ENCODE measurements at places on chromosomes 13 and 19. TPM values are rescaled to one million over a fixed set of nuclear protein-coding genes. Genes with fewer than 3 reads are reported as not detected.

GRCh38 chr13:37342205-37342604, 236.7 kb upstream of the CSNK1A1L start:
- no peak for DNase-seq
- H3K4me3 ChIP-seq: no peak overlapping the region
- H3K27me3 ChIP-seq: no peaks in the 10 kb centered on the region
- H3K4me1 ChIP-seq: no peaks in the 10 kb centered on the region
- no peak overlapping the region for H3K27ac ChIP-seq
- no peaks in the 10 kb centered on the region for H3K36me3 ChIP-seq

The KLK2 gene
- total RNA-seq: 0.48 TPM

GRCh38 chr13:44434766-44435141, 61.1 kb downstream of the SERP2 start:
- no peaks in the 10 kb centered on the region for H3K4me1 ChIP-seq
- peak overlapping the region; percentile 81 for H3K4me3 ChIP-seq
- H3K27ac ChIP-seq: peak overlapping the region; percentile 98
- no peaks in the 10 kb centered on the region for H3K27me3 ChIP-seq
- no peak for DNase-seq
- H3K36me3 ChIP-seq: no peaks in the 10 kb centered on the region

DNA sequence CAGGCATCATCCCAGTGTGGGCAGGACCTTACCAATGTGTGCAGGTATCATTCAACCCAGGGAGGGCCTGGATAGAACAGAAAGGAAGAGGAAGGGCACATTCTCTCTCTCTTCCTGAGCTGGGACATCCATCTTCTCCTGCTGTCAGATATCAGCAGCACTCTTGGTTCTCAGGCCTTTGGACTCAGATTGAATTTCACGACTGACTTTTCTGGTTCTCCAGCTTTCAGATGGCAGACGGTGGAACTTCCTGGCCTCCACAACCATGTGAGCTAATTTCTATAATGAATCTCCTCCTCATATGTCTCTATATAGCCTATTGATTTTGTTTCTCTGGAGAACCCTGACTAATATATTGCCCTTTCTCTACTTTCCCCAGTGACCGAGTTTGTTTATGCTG, 77.3 kb downstream of the OLFM4 start:
- H3K27me3 ChIP-seq: no peaks in the 10 kb centered on the region
- no peaks in the 10 kb centered on the region for H3K36me3 ChIP-seq
- H3K4me3 ChIP-seq: no peak overlapping the region
- no peak overlapping the region for H3K27ac ChIP-seq
- DNase-seq: no peak
- no peaks in the 10 kb centered on the region for H3K4me1 ChIP-seq

The CRX gene
- not detected for total RNA-seq

- H3K36me3 ChIP-seq: no peaks in the 10 kb centered on the region
- no peaks in the 10 kb centered on the region for H3K4me1 ChIP-seq
- H3K27me3 ChIP-seq: no peaks in the 10 kb centered on the region
These were observed 52.8 kb downstream of the SPTBN4 start for GRCh38 chr19:40519352-40520322.

Measured in breast epithelium (tissue), 4 donors.